Keratinocyte (primary cell): ENCODE measurements at places on chromosomes 2 and 18. TPM values are rescaled to one million over a fixed set of nuclear protein-coding genes. Genes with fewer than 3 reads are reported as not detected.

DNA sequence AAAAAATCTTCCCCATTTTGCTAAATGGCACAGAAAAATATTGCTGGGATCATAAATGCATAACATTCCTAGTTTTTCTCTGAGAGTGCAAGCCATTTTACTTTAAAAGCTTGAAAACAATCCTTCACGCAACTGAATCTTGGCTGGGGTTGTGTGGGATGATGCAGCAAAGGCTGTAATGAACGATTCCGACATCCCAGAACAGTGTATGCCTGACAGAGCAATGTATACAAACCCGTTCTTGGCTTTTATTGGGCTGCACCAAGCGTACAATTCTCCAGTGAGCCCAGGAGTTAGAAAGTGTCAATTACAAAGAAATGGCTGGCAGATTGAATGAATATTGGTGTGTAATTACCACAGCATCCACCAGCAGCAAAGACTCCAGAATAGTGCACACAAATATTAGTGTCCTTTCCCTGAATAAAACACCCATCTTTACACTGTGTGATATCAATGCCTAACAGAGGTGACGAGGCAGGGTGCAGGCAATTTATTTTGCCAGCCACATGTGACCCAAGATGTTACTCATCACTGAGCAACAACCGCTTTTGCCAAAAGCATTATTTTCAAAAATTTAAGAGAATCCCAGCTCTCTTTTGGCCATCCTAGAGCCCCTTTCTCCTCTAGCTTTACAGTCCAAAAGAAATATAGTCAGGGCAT lies 578.6 kb upstream of the CHAC2 start:
- H3K27ac ChIP-seq = no peak overlapping the region
- H3K27me3 ChIP-seq = no peaks in the 10 kb centered on the region
- no peaks in the 10 kb centered on the region for H3K36me3 ChIP-seq
- no peak overlapping the region for H3K4me3 ChIP-seq

- no peaks in the 10 kb centered on the region for H3K36me3 ChIP-seq
- H3K27ac ChIP-seq = no peak overlapping the region
- H3K4me1 ChIP-seq = no peaks in the 10 kb centered on the region
- no peaks in the 10 kb centered on the region for H3K27me3 ChIP-seq
- no peak for DNase-seq
These were observed 46.2 kb upstream of the CCDC141 start for GRCh38 chr2:179096090-179096489.

GRCh38 chr18:51185075-51185474 lies 12.4 kb downstream of the MEX3C start:
- no peaks in the 10 kb centered on the region for H3K4me1 ChIP-seq
- no peaks in the 10 kb centered on the region for H3K36me3 ChIP-seq
- no peaks in the 10 kb centered on the region for H3K27me3 ChIP-seq
- no peak overlapping the region for H3K27ac ChIP-seq
- DNase-seq = no peak

- DNase-seq = no peak
- H3K4me3 ChIP-seq = no peak overlapping the region
- H3K36me3 ChIP-seq = no peaks in the 10 kb centered on the region
- H3K4me1 ChIP-seq = no peaks in the 10 kb centered on the region
These were observed 34.4 kb downstream of the VRK2 start for GRCh38 chr2:58081000-58081399.

DNA sequence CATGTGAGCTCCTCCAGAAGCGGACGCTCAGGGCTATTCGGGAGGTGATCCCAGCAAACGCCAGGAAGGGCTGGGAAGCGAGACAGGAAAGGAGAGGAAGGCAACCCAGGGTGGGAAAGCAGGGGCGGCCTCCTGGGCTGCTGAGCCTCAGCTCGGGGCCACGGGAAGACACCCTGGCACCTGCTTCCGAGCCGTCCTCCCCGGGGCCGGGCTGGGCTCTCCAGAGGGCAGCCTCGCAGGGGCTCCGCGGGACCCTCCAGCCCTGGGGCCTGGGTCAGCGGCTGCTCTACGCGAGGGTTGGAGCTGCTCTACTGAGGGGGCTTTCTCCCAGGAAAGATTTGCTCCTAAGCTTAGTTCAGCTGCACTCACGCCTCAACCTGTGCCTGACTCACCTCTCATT lies 34.0 kb downstream of the TIMM21 start:
- no peak overlapping the region for H3K4me3 ChIP-seq
- H3K36me3 ChIP-seq = no peaks in the 10 kb centered on the region
- DNase-seq = no peak
- H3K27ac ChIP-seq = no peak overlapping the region
- no peaks in the 10 kb centered on the region for H3K27me3 ChIP-seq

DNA sequence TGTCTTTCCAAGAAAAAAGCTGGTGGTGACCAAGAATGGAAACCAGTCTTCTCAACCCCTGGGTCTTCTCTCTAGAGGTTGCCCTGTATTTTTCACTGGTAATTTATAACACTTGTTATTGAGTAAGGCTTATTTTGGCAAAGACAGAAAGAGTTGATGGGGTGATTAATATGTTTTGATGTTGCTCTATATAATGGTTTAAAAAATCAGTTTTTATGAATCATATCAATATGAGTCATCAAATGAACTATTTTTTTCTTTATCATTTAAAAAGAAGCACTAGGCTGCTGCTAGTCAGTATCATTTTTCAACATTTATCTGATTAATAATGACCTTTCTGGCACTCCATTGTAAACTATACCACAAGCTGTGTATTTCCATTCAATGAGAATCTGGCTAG lies 1142.2 kb downstream of the LRP1B start:
- DNase-seq = no peak
- no peaks in the 10 kb centered on the region for H3K36me3 ChIP-seq
- no peak overlapping the region for H3K27ac ChIP-seq
- H3K4me1 ChIP-seq = no peaks in the 10 kb centered on the region
- H3K4me3 ChIP-seq = no peak overlapping the region
- no peaks in the 10 kb centered on the region for H3K27me3 ChIP-seq

GRCh38 chr2:137952586-137953129 lies 11.6 kb upstream of the HNMT start:
- H3K27me3 ChIP-seq = no peaks in the 10 kb centered on the region
- peaks cover 4% of the 10 kb centered on the region for H3K4me1 ChIP-seq
- no peak overlapping the region for H3K27ac ChIP-seq
- no peak overlapping the region for H3K4me3 ChIP-seq

DNA sequence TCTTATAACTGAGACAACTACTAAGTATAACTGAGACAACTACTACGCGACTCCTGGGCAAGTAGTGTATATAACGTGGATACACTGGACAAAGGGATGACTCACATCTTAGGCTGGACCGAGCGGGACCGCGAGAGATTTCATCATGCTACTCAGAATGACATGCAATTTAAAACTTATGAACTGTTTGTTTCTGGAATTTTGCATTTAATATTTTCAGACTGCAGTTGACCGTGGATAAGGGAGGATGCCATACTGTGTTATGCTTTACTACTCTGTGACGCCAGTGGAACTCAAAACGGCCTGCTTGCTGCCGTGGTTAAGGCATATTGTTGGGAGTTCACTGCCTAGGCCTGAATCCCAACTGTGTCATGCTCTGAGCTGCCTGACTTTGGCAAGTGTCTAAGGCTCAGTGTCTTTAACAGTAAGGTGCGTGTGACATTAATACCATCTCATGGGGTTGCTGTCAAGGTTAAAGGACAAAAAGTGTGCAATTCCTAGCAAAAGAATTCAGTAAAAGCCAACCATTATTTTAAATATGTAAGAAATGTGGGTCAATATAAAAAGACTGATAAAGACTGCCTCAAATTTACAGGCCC lies 64.6 kb downstream of the BMP10 start:
- peaks cover 1% of the 10 kb centered on the region for H3K36me3 ChIP-seq
- H3K4me3 ChIP-seq = no peak overlapping the region
- no peaks in the 10 kb centered on the region for H3K27me3 ChIP-seq
- DNase-seq = no peak
- H3K27ac ChIP-seq = peak overlapping the region; percentile 73

- DNase-seq = peak; percentile 35
- no peaks in the 10 kb centered on the region for H3K36me3 ChIP-seq
These were observed 168.5 kb upstream of the KLF7 start for GRCh38 chr2:207334301-207334623.

DNA sequence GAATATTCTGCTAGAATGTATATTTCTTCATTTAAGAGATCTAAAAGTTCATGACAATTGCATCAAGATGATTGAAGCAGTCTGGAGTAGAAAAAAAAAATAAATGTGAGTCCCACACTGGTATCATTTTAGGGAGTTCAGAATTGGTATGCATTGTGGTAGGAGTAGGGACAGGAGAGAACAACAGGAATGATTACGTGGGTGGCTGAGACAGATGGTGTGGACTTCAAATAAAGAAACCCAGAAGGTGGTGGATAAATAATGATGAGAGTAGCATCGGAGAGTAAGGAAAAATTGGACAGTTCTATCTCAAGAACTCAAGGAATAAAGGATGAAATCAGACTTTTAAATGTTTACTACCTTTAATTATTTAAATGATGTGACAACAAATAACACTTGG lies 289.6 kb downstream of the GALNT13 start:
- DNase-seq = no peak
- H3K36me3 ChIP-seq = no peaks in the 10 kb centered on the region
- H3K27ac ChIP-seq = no peak overlapping the region
- H3K4me3 ChIP-seq = no peak overlapping the region
- H3K27me3 ChIP-seq = no peaks in the 10 kb centered on the region

- no peak for DNase-seq
- no peak overlapping the region for H3K4me3 ChIP-seq
- H3K27ac ChIP-seq = no peak overlapping the region
- H3K27me3 ChIP-seq = no peaks in the 10 kb centered on the region
- H3K4me1 ChIP-seq = no peaks in the 10 kb centered on the region
These were observed 200.0 kb downstream of the PIK3C3 start for GRCh38 chr18:42155024-42155423.

DNA sequence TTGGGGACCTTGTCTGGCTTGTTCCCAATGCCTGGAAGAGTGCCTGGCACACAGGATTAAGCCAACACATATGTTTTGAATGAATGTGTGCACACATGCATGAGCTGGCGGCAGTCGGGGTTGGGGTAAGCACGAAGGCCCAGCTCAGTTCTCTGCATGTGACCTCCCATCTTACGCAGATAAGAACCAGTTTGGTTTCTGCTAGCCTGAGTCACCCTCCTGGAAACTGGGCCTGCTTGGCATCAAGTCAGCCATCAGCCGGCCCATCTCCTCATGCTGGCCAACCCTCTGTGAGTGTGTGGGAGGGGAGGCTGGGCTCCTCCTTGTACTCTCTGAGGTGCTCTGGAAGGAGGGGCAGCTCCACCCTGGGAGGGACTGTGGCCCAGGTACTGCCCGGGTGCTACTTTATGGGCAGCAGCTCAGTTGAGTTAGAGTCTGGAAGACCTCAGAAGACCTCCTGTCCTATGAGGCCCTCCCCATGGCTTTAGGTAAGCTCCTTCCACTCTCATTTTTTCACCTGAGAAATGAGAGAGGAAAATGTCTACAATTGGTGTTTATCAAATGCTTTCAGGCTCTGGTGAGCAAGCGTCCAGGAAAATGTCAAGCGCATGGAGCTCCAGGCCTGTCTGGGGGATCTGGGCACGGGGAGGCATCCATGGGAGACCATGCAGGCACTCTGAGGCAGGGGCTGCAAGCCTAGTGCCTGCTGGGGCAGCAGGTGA lies 9.7 kb upstream of the IL1RN start:
- no peaks in the 10 kb centered on the region for H3K36me3 ChIP-seq
- H3K4me1 ChIP-seq = peaks cover 68% of the 10 kb centered on the region
- H3K4me3 ChIP-seq = peak overlapping the region; percentile 72
- H3K27me3 ChIP-seq = no peaks in the 10 kb centered on the region
- peak; percentile 95 for DNase-seq

DNA sequence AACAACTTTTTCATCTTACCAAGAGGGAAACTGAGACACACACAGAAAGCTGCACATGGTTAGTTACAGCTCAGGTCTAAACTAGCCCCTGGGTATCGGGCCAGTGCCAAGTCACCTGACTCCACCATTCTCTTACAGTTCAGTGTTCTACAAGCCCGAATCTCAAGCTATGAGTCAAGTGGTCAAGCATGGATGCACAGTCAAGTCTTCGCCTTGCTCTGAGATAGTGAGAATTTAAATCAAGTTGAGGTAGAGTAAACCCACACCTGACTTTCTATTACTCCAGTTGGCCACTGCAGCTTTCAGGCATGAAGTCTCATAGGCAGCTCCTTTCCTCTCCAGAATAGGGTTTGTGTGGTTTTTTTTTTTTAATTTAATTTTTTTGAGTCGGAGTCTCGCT lies 34.5 kb upstream of the ARL5A start:
- no peak overlapping the region for H3K27ac ChIP-seq
- H3K27me3 ChIP-seq = no peaks in the 10 kb centered on the region
- DNase-seq = no peak
- H3K4me1 ChIP-seq = no peaks in the 10 kb centered on the region

DNA sequence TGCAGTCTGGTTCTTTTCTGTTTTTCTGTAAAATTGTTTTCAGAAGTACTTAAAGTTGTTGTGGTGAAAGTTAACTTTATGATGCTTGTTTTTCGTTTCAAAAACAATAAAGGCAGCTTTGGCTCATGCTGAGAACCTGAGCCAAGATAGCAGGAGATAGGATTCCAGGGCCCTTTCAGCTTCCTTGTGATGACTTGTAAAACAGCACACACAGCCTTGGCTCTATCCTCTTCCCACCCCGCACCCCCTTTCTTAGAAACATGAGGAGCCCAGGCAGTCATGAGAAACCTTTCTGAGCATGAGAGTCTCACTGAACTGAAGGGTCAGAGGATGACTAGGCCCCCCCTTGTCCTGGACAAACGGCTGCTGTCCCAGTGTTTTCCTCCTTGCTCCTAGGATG lies 12.4 kb upstream of the CHRNA1 start:
- no peak for DNase-seq
- no peak overlapping the region for H3K4me3 ChIP-seq
- H3K36me3 ChIP-seq = no peaks in the 10 kb centered on the region
- peaks cover 8% of the 10 kb centered on the region for H3K4me1 ChIP-seq
- no peak overlapping the region for H3K27ac ChIP-seq
- no peaks in the 10 kb centered on the region for H3K27me3 ChIP-seq

DNA sequence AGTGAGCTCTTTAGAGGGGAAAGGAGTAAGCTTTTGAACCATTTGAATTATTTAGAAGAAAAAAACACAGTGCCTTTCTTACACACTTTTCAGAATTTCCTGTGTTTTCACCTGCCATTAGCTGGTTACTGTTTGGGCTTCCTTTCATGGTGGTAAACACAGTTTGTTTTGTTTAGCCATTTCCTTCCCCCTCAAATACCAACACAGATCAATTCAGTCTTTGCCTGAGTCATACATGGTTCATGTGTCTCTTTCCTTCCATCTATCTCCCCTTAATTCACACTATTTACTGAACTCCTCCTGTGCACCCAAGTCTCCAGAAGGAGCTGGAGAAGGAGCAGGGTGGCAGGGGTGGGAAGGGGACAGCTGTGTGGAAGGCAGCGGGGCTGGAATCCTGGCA lies 45.0 kb downstream of the TCF7L1 start:
- H3K36me3 ChIP-seq = no peaks in the 10 kb centered on the region
- no peaks in the 10 kb centered on the region for H3K27me3 ChIP-seq
- no peak overlapping the region for H3K27ac ChIP-seq
- DNase-seq = no peak
- no peaks in the 10 kb centered on the region for H3K4me1 ChIP-seq
- H3K4me3 ChIP-seq = no peak overlapping the region

GRCh38 chr2:8260213-8260612 lies 421.6 kb upstream of the ID2 start:
- H3K4me3 ChIP-seq = no peak overlapping the region
- no peaks in the 10 kb centered on the region for H3K4me1 ChIP-seq
- H3K36me3 ChIP-seq = no peaks in the 10 kb centered on the region
- no peak overlapping the region for H3K27ac ChIP-seq
- no peaks in the 10 kb centered on the region for H3K27me3 ChIP-seq

SLC11A1 gene
- 0.46 to 1.2 TPM (median 0.70 TPM) in 3 replicates for polyA plus RNA-seq

CIB4 gene
- polyA plus RNA-seq = not detected in 3 replicates

OSGEPL1 gene
- polyA plus RNA-seq = 6.0 to 12.0 TPM (median 8.7 TPM) in 3 replicates

PLGLB1 gene
- polyA plus RNA-seq = 0.10 to 0.38 TPM (median 0.11 TPM) in 3 replicates

FBXO36 gene
- polyA plus RNA-seq = 1.6 to 2.3 TPM (median 1.7 TPM) in 3 replicates

CYP26B1 gene
- 0.75 to 1.8 TPM (median 1.2 TPM) in 3 replicates for polyA plus RNA-seq

DYNAP gene
- 0.07 TPM in 1 of 3 replicates, not detected in the others for polyA plus RNA-seq

ITSN2 gene
- polyA plus RNA-seq = 15.2 to 19.7 TPM (median 17.8 TPM) in 3 replicates

KCNG2 gene
- not detected in 3 replicates for polyA plus RNA-seq
